ENCODE measurements at places on chromosomes 2 and 18.

- DNase-seq: no peak
These were observed 13.1 kb upstream of the TMBIM1 start for GRCh38 chr2:218305383-218305782.

DNA sequence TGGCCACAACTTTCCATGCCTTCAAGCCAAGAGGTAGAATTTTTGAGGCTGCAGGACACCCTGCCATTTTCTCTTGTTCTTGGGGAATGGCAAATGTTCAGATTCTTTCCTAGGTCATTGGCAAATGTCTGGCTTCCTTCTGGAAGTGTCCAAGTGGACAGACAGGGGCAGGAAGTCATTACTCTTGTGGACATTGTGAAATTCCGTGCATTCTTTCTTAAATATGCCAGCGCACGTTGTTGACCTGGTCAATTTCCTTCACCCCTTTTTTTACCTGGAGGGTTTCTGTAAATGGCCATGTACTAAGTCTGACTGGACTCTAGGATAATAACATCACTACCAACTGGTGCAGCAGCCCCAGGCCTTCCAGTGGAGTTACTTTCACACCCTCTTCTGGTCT is 13.9 kb downstream of the ASB18 start:
- no peak for DNase-seq

- DNase-seq: no peak
These were observed 39.8 kb upstream of the AAK1 start for GRCh38 chr2:69683170-69683971.

- peak; percentile 15 for DNase-seq
These were observed 56.5 kb downstream of the SLC4A5 start for GRCh38 chr2:74286725-74287124.

DNA sequence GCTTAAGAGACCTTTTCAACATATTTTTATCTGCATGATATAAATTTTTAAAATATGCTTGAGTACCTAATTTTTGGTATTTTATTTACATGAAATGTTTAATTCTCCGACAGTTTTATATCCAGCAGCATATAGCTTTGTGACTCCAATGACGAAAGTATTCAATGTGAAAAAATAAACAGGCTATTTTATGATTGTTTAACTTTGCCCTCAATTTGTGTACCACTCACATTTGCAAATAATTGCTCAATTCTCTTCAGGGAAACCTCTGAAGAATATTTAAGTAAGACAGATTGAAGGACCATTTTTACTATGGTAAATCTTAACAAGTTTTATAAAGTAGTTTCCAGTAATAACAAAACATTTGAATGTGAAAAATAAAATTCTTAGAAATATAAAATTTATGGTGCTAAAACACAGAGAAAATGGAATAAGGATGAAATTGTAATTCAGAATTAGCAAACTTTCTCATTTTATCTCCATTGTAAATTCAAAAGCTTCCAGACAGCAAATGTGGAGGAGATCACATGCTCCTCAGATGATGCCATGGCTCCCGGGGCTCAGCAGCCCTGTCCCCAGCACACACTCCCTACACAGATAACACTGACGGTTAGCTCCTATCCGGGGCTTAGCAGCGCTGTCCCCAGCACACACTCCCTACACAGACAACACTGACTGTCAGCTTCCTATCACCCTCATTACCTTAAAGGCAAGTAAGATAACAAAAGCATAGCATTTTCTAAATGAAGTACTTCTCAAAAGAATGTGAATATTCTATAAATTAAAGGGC is 39.7 kb downstream of the SH3YL1 start:
- DNase-seq: no peak

- no peak for DNase-seq
These were observed 469.3 kb downstream of the PLCL1 start for GRCh38 chr2:198273660-198274059.

- DNase-seq: no peak
These were observed 94.4 kb upstream of the RND3 start for GRCh38 chr2:150581717-150582472.

DNA sequence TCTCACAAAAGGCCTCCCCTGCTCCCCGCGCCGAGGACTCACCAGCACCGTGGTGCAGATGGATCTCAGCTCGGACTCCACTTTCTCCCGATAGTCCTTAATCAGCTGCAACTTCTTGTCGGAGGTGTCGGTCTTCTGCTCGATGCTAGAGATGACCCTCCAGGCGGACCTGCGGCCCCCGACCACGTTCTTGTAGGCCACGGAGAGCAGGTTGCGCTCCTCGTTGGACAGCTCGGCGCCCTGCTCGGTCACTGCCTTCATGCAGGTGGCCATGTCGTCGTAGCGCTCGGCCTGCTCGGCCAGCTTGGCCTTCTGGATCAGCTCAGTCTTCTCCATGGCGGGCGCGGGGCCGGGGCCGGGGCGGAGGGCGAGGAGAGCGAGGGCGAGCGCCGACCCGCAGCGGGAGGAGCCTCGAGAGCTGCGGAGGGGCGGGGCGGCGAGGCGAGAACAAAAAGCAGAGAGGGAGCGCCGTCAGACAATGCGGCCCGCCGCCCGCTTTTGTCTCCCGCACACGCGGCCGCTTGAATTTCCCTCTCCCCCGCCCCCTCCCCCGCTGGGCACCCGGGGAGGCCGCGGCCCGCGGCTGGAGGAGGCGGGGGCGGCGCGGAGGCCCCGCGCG is 571 bp downstream of the YWHAQ start:
- DNase-seq: peak; percentile 77

DNA sequence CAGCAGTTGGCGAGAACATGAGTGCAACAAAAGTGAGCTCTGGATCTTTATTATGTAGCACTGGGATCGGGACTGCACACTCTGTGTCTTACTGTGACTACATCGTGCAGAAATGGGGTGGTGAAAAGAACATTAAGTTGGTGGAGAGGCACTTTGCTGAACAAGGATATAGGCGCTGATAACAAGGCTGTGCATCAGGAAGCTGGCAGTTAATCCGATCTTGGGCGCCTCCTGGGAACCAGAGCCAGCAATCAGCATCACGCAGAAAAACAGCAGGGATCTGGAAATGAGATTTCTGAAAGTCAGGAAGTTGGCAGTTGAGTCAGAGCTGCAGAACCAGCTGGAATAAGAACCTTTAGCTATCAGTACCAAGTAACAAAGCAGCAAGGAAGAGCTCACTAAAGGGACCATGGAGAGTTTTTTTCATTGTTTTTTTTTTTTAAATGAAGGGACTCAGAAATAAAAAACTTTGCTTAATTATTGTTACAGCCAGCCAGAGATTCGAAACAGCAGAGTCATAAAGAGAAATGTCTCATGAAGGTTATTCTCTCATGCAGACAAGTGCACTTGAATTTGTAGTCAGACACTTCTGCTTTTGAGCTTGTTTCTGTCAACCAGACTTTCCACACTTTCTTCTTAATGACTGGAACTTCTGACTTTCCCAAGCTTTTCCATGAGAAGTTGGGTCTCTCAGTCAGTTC is 22.8 kb upstream of the MYO3B start:
- no peak for DNase-seq
